ENCODE measurements at places on chromosomes 3 and 15.
A peak's percentile ranks its signal among the peaks of the same experiment; 100 is the strongest.

DNA sequence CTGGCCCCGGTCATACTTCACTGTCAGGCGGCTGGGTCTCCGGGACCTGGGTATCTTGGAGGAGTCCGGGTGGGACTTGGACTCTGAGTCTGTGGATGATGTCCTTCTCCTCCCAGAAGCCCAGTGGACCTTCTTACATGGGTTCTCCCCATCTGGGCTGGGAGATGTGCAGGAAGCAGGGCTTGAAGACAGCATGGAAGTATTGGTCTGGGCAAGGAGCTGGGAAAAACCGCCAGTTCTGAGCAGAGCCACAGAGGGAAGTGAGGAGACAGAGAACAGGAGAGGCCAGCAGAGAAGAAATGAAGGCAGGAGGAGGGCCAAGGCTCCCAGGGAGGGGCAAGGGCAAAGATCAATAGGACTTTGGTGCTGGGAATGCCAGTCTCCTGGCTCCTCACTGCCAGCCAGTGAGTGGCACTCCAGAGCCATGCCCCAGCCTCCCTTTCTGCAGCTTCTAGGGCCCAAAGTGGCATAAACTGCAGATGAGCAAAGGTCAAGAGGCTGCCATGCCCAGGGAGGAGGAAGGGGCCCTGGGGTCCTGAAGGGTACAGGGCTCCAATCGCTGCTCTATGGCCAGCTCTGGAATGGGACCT is at the start of gene PPP1R14D:
TSS of gene PPP1R14D (minus strand) at position 262 of the 590 bp plus-strand sequence. CDS start at position 195, 67 bp downstream.
- peak; percentile 87 for DNase-seq

- DNase-seq, result no peak
These were observed 35.1 kb upstream of the P3H2 start for GRCh38 chr3:190155752-190156151.

DNA sequence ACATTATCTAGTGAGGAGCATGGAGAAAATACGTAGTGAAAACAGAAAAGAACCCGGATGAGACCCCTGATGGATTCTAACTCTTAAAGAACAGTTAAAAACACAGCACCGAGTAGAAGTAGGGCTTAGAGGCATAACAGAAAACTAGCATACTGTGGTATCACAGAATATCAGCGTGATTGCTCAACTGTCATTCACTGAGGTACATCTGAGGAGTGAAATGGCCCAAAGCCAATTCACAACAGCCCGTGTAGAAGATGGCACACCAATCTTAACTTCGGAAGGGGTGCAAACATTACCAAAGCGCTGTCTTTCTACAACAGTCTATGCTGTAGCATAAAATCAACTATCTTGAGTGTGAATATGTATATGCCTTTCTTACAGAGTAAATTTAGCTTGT is 1.8 kb downstream of the CLASP2 start:
- DNase-seq, result no peak

DNA sequence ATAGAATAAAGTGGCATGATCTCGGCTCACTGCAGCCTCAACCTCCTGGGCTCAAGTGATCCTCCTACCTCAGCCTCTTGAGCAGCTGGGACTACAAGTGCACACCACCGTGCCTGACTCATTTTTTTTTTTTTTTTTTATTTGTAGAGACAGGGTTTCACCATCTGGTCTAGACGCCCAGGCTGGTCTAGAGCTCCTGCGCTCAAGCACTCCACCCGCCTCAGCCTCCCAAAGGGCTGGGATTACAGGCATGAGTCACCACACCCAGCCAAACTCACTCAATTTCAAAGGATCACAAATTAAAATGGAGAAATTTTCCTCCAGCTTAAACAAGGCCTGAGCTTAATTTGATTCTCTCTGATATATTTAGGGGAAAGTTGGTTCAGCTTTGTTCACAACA is 27.3 kb upstream of the NMB start:
- DNase-seq, result no peak

DNA sequence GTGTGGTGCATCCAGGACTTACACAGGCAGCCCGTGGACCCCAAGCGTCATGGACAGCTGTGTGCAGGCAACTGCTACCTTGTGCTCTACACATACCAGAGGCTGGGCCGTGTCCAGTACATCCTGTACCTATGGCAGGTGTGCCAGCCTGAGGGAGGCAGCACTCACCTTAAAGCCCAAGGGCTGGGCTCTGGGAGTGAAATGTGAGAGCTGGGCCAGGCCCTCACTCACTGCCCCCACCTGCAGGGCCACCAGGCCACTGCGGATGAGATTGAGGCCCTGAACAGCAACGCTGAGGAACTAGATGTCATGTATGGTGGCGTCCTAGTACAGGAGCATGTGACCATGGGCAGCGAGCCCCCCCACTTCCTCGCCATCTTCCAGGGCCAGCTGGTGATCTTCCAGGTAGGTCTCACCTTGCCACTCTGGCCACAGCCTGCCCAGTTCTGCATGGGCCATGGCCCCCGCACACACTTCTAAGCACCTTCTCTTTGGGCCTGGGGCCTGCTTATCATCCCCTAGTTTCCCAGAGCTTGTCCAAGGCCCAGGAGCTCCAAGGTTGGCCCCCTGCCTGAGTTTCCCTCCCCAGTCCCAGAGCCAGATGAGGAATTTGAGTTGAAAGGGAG is 11.0 kb downstream of the VILL start:
- DNase-seq, result peak; percentile 63

DNA sequence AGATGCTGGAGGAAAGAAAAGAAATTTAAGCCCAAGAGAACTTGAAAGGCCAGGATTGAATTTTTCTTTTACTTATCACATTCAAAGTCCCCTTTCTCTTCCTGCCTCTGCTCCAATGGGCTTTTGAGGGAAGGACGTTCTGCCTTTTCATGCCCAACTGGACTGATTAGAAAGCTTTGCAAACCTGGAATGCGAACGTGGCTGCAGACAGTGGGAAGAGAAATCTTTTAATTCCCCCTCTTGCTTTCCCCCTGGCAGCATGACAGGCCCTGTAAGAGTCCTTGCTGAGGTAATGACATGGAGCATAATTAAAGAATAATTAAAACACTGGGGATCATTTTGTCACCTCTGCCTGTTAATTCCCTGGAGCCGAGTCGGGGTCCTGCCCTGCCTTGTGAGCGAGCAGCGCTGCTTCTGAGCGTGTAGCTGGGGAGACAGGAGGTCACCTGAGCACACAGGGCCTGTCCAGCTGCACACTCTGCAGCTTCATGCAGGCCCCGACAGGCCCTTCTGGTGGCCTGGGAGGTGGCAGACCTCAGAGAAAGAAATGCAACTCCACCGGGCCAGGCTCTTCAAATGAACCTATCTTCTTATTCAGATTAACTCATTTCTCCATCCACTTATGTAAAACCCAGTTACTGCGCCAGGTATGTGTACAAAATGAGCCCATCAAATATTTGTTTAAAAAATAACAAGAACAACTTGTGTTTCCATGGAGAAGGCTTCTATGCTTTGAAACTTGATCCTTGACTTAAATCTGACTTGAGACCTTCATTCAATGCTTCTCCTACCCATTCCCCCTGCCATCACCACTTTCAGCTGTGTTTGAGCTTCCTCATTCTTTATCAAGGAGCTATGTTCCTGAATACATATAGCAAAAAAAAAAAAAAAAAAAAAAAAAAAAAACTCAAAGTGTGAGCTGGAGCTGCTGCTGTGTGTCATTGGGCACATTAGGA is 628.2 kb upstream of the CFAP20DC start:
- DNase-seq, result no peak

DNA sequence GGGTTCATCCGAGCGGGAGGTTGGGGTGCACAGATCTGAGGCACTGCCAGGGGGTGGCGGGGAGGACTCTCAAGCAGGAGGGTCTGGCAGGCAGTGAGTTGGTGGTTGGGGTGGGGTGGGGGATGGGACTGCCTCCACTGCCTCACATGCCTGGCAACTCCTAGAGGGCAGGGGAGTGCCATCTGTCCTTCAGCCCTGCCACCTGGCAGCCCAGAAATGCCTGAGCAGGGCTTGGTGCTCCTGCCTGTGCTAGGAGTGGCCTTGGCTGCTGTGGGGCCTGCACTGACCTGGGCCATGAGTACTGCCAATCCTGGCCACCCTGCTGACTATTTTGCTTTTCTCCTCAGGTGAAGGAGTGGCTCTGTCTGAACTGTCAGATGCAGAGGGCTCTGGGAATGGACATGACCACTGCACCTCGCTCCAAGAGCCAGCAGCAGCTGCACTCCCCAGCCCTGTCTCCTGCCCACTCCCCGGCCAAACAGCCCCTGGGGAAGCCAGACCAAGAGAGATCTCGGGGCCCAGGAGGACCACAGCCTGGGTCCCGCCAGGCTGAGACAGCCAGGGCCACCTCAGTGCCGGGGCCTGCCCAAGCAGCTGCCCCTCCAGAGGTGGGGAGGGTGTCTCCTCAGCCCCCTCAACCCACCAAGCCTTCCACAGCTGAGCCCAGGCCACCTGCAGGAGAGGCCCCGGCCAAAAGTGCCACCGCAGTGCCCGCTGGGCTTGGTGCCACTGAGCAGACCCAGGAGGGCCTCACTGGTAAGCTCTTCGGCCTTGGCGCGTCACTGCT is 32.0 kb upstream of the APEH start:
- no peak for DNase-seq

DNA sequence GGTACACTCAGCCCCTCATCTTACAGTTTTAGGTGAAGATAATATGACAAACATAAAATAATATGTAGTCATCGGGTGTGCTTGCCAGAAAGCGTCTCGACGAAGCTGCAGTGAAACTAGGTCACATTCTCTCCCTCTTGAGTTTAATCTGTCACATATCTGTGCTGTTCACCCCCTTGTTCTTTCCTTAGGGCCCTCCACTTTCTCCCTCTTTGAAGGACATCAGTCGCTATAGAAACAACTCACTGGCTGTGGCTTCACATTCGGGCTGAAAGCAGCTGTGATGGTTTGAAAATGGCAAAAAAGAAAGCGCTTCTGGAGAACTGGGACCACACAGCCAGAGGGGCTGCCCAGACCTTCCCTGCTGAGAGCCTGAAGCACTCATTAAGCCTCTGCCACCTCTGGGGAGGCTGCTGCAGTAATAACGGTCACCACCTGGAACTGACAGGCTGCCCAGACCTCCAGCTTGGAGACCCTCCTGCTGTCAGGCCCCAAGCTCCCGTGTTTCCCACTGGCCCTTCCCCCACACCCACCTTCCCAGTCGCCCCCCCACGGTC is 50.3 kb downstream of the ABTB1 start:
- peak; percentile 15 for DNase-seq

- DNase-seq, result peak; percentile 18
These were observed 118.0 kb upstream of the MEF2A start for GRCh38 chr15:99447497-99448371.

- DNase-seq, result peak; percentile 14
These were observed 167.0 kb downstream of the ATP10A start for GRCh38 chr15:25695875-25696760.

DNA sequence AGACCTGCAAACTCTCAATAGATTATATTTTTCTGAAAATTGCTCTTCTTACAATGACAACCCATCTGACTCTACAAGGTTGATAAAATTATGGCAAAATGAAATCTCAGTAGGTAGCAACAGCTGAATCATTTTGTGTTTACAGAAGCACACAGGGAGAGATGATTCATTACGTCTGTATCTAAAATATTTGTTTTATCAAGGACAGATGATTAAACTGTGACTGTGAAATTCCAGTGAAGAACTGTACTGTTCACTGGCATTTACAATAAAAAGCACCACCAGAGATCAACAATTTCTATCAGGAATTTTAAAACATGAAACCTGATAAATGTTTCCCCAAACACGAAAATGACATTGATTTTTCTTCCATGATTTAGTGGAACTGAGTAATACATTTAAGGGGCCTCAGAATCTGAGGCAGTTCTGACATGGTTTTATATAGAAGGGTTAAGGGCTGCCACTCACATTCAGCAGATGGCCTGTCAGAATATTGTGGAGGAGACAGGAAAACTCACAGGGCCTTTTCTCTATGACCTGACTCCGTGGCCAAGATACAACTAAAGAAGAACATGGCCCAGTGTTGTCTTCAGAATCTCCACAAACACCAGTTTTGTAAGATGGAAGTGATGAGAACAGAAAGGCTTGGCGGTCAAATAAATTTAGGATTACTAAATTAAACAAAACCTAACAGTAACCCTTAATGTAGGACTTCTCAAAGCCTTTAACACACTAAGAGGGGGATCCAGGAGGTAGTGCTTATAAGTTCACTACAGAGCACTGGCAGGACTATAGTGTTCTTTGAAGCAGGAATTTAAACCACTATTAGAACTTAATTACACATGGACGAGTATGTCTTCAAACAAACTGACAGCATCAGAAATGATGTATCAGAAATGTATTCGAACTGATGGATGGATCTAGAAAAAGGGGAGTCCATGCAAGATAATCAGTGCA is 25.9 kb downstream of the RAD18 start:
- no peak for DNase-seq

DNA sequence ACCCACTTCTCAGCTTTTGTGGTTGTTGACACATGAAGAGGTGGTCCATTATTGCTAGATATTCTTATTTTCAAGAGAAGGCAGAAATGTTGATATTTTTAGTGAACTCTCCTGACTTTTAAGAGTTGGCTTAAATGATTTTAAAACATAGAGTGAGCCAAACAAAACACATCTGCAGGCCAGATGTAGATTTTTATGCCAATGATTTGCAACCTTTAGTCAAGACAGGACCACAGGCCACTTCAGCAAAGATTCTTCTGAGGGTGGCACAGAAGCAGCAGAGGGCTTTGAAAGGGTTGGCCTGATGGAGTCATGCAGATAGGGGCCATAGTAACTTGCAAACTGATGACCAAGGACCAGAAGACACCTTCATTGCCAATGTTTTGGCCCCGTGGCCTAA is 276.5 kb upstream of the P2RY1 start:
- no peak for DNase-seq

DNA sequence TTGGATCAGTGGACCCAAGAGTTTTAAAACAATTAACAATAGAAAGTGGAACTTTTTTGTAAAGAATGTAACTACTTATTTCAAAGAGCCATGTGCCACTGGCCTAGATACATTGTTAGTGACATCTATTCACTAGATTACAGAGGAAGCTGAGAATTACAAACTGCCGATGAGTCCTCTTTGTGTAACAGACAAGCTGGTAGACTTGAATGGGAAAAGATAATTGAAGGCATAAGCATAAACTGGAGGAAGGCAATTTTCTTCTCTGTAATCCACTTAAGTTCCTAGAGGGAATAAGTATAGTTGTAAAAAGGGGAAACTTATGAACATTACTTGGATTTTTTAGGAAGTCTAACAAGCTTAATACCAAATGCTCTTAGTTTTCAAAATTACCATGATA is 15.1 kb downstream of the THUMPD3 start:
- DNase-seq, result no peak

- DNase-seq, result peak; percentile 10
These were observed 24.5 kb downstream of the PLXNB1 start for GRCh38 chr3:48405343-48405881.

GRCh38 chr3:57803647-57804081 is 47.6 kb downstream of the SLMAP start:
- no peak for DNase-seq

- peak; percentile 54 for DNase-seq
These were observed 121.6 kb downstream of the TFDP2 start for GRCh38 chr3:142027735-142028134.

DNA sequence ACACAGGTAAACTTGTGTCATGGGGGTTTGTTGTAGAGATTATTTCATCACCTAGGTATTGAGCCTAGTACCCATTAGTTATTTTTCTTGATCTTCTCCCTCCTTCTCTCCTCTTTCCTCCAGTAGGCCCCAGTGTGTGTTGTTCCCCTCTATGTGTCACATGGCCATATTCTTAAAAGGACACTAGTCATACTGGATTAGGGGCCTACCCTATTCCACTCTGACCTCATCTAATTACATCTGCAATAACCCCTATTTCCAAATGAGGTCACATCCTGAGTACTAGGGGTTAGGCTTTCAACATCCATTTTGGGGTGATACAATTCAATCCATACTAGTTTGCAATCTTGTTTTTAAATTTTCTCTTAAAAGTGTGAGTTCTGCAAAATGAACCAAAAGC is 142.8 kb downstream of the IMPG2 start:
- no peak for DNase-seq

Measured in Peyer's patch (tissue), 4 donors.